ENCODE measurements at places on chromosomes 6 and 20.

DNA sequence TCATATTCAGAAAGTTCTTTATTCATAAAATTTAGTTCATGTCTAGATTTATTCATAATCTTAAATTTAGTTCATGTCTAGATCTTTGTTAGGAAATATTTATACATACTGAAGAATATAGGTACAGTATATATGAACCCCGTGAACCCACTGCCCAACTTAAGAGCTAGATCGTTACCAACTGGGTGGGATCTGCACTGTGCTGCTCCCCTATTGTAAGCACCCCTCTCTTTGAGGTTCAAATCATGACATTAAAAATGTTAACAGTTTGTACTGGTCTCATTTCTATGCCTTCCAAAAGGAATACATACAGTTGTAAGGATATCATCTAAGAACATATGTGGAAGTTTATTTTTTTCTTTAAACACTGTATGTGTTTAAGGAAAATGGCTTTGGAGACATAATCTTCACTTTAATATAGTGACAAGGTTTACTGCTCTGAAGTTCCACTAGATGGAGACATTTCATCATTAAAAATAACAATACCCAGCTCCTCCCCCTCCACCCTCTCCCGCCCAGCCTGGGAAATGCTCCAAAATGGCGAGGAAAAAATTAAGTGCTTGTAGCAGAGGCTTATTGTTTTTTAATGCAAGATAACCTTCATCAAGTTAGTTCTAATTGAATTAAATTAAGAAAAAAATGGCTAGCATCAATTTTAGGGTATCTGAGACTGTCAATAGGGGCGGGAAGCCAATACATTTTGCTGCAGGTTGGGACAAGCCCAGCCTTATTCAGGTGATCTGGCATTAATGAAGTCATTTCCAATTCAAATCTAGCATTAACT lies 104.1 kb upstream of the TRAF3IP2 start:
- peak; percentile 82 for DNase-seq

DNA sequence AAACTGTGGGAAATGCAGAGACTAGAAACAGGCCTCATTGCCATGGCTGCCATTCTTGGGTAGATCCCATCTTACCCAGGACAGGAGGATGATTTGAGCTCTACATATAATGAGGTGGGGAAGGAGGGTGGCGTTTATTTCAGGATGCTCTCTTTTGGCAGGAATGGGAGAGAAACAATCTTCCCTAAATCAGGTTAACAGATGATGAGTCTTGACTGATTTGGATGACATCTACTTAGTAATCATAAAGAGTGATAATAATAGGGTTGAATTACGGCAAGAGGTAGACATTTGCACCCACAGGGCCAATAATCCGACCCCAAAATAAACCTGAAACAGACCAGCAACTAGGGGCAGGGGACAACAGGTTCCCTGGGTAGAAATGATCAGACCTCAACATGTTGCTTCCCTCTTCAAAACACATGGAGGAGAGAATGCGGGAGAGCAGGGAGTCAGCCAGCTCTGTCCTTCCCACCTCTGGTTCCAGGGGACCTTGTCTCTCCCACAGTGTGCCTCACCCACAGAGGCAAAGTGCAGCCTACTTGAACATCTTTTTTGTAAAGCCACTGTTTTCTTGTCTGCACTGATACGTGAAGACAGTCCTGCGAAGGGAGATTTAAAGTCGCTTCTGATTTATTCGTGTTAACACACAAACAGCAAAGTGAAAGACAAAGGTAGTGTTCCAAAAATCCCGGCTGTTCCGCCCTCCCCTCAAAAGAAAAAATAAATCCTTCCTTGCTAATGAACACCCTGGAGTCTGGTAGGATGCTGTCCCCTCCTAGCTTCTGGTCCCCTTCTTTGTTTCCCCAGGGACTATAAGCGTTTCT lies 3.9 kb downstream of the FOXQ1 start:
- DNase-seq: no peak

GRCh38 chr20:62601172-62601571 lies 41.1 kb upstream of the SLCO4A1 start:
- DNase-seq: no peak

DNA sequence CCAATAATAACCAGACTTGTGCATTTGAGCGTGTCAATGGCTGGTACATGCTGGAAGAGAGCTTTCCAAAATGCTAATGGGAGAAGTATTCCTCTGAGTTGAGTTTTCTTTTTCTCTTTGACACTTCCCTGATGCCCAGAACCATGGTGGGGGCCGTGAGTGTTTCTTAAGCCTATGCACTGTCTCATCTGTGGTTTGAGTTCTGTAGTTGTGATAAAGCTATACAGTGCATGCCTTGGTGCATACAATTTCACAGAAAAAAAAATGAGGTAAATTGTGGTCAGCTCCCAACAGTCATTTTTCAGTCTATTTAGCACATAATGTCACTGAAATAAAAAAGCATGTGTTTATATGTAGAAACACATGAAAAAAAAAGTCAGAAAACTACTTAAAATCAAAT lies 204.8 kb downstream of the HDGFL1 start:
- DNase-seq: no peak

- peak; percentile 65 for DNase-seq
Observed at GRCh38 chr6:1082285-1082935, 229.5 kb upstream of the FOXQ1 start.

- no peak for DNase-seq
Observed at GRCh38 chr20:14341801-14342200, 4.4 kb upstream of the FLRT3 start.

DNA sequence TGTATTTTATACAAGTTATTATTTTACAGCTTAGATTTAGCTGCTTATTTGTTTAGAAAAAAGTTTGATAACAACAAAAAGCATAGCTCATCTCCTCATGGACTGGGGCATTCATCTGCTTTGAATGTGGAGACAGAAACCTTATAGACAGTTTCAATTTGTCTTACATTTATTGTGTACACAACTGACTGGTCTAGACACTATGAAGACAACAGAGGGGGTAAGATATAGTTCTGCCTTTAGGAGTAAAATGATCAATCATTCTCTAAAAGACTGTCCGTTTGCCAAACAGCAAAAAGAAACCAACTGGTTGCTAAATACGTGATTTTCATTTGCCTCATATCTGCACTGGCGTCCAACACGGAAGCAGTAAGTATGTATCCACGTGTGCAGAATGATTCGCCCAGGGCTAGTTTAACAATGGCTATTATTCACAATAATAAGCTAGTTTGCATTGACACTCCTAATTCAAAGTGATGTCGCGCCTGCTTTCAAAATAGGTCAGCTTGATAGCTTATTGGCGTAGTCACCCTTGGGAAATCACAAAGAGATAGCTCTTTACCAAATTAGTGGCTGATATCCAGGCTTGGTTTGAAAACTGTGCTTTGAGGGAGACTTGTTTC lies 153.6 kb downstream of the BMP2 start:
- no peak for DNase-seq

DNA sequence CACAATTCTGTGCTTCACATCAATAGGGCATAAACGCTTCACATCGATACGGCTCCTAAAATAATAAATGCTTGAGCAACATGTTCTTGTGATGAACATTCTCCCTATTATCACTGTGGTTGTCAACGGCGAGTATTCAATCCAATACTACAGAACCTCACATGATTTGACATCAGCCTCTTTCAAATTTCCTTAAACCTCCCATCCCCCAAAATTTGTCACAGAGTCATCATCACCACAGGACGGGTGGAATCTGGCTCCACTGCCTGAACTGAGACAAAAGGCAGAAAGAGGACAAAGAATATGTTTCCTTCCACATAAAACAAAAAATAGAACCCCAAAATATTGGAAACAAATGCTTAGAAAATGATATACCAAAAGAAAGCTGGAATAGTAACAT lies 7.3 kb downstream of the THEMIS start:
- DNase-seq: no peak

DNA sequence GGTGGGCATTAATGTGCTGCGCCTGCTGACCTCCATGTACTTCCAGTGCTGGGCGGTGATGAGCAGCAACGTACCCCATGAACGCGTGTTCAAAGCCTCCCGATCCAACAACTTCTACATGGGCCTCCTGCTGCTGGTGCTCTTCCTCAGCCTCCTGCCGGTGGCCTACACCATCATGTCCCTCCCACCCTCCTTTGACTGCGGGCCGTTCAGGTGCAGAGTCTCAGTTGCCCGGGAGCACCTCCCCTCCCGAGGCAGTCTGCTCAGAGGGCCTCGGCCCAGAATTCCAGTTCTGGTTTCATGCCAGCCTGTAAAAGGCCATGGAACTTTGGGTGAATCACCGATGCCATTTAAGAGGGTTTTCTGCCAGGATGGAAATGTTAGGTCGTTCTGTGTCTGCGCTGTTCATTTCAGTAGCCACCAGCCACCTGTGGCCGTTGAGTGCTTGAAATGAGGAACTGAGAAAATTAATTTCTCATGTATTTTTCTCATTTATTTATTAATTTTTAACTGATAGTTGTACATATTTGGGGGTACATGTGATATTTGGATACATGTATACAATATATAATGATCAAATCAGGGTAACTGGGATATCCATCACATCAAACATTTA lies 35.2 kb upstream of the NOP56 start:
- no peak for DNase-seq

DNA sequence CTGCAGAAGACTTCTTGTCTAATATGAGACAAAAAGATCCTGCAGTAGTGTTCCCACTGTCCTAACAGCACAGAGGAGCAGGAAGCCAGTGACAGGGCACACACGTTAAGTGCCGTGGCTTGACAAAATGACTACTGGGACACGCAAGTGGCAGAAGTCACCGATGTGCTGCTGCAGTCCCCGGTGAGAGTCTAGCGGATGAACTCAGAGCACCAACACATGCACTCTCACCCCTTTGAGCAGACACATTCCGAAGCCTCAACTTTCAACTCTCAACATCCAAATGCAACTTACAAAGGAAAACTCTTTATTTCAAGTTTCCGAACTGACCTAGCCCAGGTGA lies 898 bp downstream of the LAMA4 start:
- DNase-seq: peak; percentile 52

DNA sequence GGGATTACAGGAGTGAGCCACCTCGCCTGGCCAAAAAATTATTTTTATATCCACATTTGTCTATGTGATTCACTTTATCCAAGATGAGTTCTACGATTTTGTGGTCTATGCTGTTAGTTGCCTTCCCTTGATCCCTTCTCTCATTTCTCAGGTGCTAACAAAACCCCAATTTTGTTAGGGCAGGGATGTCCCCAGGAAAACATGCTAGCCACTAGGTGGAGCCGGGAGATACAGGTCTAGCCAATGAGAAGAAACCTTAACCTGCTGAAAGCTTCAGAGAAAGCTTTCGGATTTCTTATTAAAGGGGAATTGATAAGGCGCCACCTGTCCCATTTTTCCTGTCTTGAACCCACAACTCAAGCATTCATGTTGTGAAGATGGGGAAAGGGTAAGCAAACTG lies 167.4 kb upstream of the OLIG3 start:
- DNase-seq: peak; percentile 42

GRCh38 chr6:73308712-73309534 lies 45.2 kb downstream of the DPPA5 start:
- no peak for DNase-seq

GRCh38 chr6:152636021-152636608 lies 1.0 kb downstream of the SYNE1 start:
- peak; percentile 68 for DNase-seq

GRCh38 chr6:70527071-70527737 lies 39.5 kb upstream of the SDHAF4 start:
- peak; percentile 39 for DNase-seq

GRCh38 chr20:40251284-40251932 lies 437.6 kb downstream of the MAFB start:
- DNase-seq: peak; percentile 51

- peak; percentile 88 for DNase-seq
Observed at GRCh38 chr6:17413313-17413750, 19.9 kb downstream of the CAP2 start.

DNA sequence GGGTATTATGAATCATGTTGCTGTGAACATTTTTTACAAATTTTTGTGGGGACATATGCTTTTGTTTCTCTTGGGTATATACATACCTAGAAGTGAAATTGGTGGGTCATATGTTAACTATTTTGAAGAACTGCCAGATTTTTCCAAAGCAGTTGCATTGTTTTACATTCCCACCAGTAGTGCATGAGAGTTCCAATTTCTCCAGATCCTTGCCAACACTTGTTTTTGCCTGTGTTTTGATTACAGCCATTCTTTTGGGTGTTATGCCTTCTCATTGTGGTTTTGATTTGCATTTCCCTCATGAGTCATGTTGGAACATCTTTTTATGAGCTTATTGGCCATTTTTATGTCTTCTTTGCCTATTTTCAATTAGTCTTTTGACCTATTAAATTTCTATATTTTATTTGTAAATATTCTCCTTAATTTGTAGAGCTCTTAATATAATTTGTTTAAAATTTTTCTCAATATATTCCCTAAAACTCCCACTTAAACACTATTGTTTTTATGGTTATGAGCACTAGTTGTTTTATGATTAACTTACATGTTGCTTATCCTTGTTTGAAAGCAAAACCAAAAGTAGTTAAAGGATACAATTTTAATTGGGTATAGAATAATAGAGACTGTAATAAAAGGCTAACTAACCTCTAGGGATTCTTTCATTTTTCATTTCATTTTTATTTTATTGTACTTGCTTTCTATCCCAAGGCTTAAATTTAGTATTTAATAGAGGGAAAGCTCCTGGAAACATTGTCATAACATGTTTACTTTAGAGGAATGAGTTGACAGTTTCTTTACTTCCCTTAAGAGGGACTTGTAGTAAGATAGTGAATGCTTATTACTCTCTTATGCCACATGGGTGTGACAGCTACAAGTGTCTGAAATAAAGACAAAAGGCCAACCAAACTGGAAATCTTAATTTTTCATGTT lies 5.5 kb downstream of the UBR2 start:
- DNase-seq: peak; percentile 98

DNA sequence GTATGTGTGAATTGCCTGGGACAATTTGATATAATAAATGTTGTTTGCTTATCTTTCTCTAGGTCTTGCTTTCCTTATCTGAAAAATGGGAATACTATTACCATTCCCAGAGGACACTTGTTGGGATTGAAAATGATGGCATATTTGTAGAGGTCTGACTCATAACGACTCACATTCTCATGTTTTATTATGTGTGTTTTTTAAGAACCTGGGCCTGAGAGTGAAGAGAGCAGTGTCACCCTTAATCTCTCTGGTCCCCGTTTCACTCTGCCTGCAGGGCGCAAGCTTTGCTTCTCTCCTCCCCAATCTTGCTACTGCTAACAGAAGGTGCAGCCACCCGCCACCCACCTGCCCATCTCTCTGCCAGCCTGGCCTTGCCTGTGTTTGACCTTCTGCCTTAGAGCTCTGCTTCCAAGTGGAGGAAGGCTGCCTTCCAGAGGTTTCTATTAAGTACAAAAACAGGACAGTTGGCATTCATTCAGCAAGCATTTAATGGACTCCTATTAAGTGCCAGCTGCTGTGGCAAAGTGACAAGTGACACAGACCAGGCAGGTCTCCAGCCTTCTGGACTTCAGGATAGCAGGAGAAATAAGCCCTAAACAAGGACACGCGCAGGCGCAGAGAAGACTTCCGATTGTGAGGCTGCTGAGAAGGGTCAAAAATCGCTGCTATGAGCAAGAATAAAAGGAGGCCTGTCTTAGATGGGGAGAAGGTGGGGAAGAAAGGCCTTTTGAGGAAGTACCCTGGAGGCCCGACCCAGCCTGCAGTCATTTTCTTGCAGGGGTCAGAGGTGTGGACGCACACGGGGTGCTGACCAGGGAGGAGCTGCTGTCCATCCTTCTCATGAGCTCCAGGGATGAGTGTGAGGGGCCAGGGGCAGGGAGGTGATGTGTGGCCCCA lies 112.5 kb downstream of the JPH2 start:
- peak; percentile 74 for DNase-seq
